Activated CD4-positive, alpha-beta T cell treated with anti-CD3 and anti-CD28 coated beads, Interleukin-2, amount 10 ng/mL, durations not matched to agents 7 days and 5 days (primary cell): ENCODE measurements at places on chromosomes 2 and 18. TPM values are rescaled to one million over a fixed set of nuclear protein-coding genes. Genes with fewer than 3 reads are reported as not detected.

Gene CYP26B1
- total RNA-seq: not detected

Gene MFF
- 79.4 TPM for total RNA-seq

GRCh38 chr2:57432528-57432927, 614.1 kb upstream of the VRK2 start:
- DNase-seq: no peak

- DNase-seq: no peak
These were observed 16.5 kb upstream of the SH3BP4 start for GRCh38 chr2:234935311-234935710.

DNA sequence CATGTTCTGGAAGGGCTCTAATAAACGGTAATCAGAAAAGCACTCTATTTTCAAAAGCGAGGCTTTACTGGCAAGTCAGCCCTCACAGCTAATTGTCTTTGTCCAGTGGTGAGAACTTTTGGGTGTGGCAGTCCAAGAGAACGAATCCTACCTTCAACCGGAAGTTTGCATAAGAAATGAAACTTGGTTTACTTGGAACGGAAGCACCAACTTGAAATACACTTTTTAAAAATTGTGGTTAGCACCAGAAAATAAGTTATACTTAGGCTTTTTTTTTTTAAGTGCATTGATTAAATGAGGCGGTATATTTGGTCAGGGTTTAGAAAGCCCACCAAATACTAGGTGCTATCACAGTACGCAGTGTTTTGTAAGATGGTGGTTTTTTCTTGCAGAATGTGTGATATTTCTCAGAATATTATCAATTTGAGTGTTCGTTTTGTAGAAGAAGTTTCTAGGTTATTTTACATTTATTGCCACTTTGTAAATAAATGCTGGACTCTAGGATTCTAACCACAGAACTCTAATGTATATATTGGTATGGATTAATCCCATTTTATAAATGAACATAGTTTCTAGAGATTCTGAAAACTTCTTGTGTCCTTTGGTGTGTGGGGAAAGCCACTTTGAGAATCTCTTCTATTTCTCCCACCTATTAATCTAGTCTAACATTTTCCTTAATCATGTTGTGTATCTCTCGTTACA, 1.2 kb downstream of the MYL12A start:
- DNase-seq: peak; percentile 66

DNA sequence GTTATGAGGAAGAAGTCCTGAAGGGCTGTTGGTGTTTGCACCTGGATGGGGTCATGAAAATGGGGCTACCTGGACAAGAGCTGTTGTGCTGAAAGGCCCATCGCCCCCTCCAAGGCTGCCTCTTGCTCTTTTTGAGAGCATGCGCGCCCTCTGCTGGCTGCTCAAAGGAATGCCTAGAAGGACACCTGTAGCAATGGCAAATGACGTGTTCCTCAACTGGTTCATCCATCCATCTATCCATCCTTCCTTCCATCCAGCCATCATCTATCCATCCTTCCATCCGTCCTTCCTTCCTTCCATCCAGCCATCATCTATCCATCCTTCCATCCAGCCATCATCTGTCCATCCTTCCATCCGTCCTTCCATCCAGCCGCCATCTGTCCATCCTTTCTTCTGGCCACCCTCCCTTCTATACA, 17.2 kb upstream of the RPL31 start:
- peak; percentile 81 for DNase-seq

DNA sequence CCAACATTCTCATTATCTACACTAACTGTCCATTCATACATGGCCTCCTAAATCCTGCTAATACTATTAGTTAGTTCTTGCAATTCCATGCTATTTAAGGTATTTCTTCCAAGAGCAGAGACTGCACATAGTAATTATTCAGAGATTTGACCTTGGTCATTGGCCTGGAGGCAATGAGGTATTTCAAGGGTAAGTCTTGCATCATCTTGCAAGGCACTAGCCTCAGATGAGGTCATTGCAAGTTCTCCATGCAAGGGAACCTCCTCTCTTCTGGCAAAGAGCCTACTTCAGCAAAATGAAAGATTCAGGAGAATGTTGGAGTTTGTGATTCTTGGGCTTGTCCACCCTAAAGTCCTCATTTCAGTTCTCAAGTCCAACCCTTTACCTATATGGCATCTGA, 48.5 kb upstream of the IKZF2 start:
- DNase-seq: no peak

DNA sequence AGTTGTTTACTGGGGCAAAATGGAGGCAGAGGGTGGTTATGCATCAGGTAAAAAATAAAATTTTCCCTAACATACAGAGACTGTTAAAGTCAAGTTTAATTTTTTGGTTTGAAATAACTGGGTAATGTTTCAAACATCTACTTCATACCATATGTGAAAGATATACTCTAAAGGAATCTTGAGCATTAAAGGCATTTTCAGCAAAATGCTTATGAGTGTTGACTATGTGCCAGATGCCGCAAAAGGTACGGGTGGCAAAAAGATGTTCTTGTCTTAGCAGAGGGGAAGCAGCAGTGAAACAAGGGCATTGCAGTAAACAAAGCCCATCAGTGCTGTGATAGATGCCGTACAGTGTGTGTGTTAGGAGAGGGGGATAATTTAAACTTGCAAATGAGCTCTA, 263.1 kb upstream of the ID2 start:
- no peak for DNase-seq

DNA sequence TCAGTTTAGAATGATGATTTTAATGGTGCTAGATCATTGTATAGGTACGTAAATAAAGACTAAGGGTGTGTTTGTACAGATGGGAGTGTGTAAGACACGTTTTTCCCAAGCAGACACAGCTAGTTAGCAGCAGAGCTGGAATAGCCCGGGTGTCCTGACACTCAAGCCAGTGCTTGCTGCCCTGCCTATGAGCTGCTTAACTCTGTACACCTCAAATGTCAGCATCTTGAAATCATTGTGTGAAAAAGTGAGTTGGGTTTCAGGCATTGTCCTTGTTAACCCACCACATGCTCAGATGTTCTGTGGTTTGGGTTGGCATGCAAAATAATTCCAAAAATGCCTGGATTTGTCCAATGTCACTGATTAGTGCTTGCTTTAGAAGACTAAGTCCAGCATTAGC, 13.0 kb upstream of the TET3 start:
- no peak for DNase-seq

DNA sequence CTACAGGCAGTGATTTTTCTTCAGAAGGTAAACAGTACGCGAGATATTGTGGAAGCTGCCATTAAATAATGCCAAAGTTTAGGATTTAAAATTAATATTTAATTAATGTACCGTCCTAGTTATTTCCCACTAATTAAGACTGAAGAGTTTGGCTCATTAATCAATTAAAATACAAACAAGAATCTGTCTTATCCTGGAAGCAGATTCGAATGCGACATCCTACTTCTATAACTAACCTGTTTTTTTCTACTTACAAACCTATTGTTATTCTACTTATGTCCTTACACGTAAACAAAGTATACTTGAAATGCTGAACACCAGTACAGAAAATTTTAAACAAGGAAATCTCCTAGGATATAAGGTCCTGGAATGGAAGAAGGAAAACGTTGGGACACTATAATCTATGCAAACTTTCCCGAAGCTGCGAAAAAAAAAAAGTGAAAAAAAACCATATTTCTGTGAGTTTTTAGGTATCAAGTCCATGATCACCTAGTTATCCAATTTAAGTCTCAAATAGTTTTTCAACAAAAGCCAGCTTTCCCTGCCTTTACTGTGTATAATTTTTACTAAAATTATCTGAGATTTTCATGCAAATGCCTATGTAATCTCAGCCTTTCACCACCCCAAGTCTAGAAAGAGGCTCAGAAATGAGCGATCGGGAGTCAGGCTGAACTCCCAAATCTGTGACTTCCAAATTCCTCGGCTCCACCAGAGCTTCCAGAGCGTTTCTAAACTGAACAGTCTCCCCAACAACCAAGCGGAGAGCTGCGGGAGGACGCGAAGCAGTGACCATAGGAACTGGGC, 1.2 kb upstream of the C2orf15 start:
- no peak for DNase-seq

DNA sequence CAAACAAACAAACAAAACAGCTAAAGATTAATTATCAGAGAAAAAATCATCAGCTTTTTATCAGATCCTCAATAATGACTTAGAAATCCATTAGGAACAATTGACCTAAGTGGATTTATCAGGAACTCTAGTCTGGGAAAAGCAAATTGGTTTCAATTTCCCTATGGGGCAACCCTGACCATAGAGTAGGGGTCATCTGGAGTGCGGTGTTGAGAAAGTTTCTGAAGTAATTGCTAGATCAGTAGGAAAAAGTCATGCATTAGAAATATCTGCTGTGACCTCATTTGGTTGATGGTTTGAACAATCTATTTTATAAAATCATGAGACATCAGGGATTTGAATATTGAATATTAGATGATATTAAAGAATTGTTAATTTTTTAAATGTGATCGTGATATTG, 507.9 kb downstream of the TXNL1 start:
- DNase-seq: no peak

GRCh38 chr2:15890936-15891905, 49.1 kb upstream of the MYCN start:
- no peak for DNase-seq
